ENCODE measurements at places on chromosomes 4 and X.

DNA sequence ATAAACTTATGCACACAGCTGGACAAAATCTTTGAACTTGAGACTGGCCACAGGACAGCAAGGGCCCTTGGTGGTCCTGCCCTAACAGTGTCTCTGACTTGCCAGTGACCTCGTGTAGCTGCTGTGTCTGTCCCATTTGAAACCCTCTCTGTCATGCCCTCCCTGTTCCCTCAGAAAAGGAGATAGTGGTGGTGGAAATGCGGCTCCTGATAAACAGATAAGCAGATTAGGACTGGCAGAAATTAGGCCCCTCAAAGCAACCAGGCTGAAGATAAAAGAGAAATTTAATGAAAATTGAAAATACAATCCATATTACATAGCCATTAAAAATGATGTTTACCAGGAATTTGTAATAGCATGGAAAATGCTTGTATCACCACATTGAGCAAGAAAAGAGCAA, 136.6 kb upstream of the ATP6AP2 start:
- no peak for DNase-seq

DNA sequence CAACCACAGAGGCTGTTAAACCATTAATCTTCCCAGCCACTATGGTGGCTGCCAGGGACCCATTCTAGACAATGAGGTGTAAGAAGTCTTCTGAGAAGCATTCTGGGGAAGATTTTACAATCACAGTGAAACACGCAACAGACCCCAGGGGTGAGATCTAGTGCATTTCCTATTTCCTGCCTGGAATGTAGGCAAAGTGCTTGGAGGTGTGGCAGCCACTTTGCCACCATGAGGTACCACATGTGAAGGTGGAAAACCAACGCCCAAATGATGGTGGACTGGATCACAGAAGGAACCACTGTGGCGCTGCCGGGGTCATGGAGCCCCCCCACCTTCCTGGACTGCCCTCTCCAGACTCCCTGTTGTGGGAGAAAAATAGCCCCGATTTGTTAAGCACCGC, 61.8 kb downstream of the WFS1 start:
- no peak for DNase-seq

DNA sequence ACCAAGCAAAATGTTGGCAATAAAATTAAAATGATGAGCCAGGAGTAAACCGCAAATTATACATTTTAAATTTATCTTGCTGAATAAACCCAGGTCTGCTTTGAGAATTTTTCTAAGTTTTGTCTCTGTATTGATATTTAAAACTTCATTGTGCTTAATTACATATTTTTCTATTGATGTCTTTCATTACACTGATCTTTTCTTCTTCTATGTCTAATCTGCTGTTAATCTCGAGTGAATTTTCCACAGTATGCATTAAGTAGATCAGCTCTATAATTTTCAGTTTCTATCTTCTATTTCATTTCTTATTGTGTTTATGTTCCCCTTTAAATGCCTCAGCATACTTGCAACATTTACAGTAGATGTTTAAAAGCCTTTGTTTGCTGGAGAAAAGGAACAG, 918.7 kb downstream of the FAT4 start:
- no peak for DNase-seq

DNA sequence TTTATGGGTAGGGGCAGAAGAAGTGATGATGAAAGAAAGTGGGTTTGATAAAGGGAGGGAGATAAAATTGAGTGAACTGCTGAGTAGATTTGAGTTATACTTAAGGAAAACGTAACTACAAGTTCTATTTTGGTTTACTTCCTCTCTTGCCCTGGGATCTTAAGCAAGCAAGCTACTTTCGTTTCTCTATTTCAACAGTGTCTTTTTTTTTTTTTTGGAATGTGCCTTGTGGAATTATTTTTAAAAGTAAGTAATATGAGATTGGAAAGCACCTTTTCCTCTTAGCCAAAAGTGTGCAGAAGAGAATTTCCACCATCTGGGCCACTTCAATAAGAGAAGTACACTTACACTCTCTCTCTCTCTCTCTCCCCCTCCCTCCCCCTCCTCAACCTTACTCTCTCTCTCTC, 16.0 kb upstream of the C4orf36 start:
- no peak for DNase-seq

- DNase-seq: no peak
Observed at GRCh38 chrX:30620980-30621618, 32.1 kb upstream of the GK start.
